ENCODE measurements at places on chromosomes 12 and 14. TPM values are rescaled to one million over a fixed set of nuclear protein-coding genes. Genes with fewer than 3 reads are reported as not detected.

BMP4 gene
- total RNA-seq = 145 TPM

KLRG1 gene
- 1.5 TPM for total RNA-seq

PA2G4 gene
- 302 TPM for total RNA-seq

ASIC1 gene
- 28.9 TPM for total RNA-seq

ENDOU gene
- not detected for total RNA-seq

CDKN1B gene
- 33.1 TPM for total RNA-seq

AICDA gene
- total RNA-seq = not detected

CISTR gene
- total RNA-seq = not detected

GPR65 gene
- 0.05 TPM for total RNA-seq

GRCh38 chr12:46508651-46509050, 136.1 kb upstream of the SLC38A2 start:
- H3K27ac ChIP-seq = no peak overlapping the region
- no peaks in the 10 kb centered on the region for H3K36me3 ChIP-seq
- H3K4me3 ChIP-seq = no peak overlapping the region
- H3K27me3 ChIP-seq = no peaks in the 10 kb centered on the region
- DNase-seq = no peak

DNA sequence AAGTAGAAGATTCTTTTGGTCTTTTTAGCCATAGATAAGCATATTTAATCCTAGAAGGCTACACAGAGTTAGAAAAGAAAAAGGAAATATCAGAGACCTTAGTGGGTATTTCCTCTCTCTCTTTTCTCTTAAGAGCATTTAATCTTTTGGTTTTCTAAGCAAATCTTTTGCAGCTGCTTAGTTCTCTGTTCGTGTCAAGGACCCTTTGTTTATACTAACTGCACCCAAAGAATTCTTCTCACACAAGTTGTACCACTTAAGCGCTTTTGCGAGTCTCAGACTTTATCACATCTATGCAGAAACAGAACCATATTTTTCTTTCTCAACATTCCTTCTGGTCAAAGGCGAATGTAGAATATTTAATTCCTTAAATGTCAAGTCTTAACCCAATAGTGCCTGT, 17.9 kb upstream of the NID2 start:
- H3K4me3 ChIP-seq = no peak overlapping the region
- DNase-seq = no peak
- peaks cover 6% of the 10 kb centered on the region for H3K27me3 ChIP-seq
- no peaks in the 10 kb centered on the region for H3K36me3 ChIP-seq
- H3K4me1 ChIP-seq = no peaks in the 10 kb centered on the region
- H3K27ac ChIP-seq = no peak overlapping the region

- no peaks in the 10 kb centered on the region for H3K36me3 ChIP-seq
- no peak overlapping the region for H3K27ac ChIP-seq
- no peaks in the 10 kb centered on the region for H3K27me3 ChIP-seq
Measured at GRCh38 chr14:93821051-93821450, 32.8 kb upstream of the PRIMA1 start.

GRCh38 chr12:68303850-68304249, 28.3 kb downstream of the MDM1 start:
- H3K27me3 ChIP-seq = no peaks in the 10 kb centered on the region
- no peaks in the 10 kb centered on the region for H3K4me1 ChIP-seq
- H3K36me3 ChIP-seq = no peaks in the 10 kb centered on the region
- no peak for DNase-seq
- no peak overlapping the region for H3K27ac ChIP-seq
- H3K4me3 ChIP-seq = no peak overlapping the region

- H3K36me3 ChIP-seq = no peaks in the 10 kb centered on the region
- H3K27me3 ChIP-seq = no peaks in the 10 kb centered on the region
- no peaks in the 10 kb centered on the region for H3K4me1 ChIP-seq
- DNase-seq = no peak
Measured at GRCh38 chr12:104767261-104767660, 190.8 kb downstream of the SLC41A2 start.

- no peaks in the 10 kb centered on the region for H3K27me3 ChIP-seq
- no peak overlapping the region for H3K27ac ChIP-seq
- H3K4me3 ChIP-seq = no peak overlapping the region
- DNase-seq = no peak
- no peaks in the 10 kb centered on the region for H3K4me1 ChIP-seq
Measured at GRCh38 chr12:108930155-108930554, 50.3 kb downstream of the DAO start.

- no peak overlapping the region for H3K27ac ChIP-seq
- no peak overlapping the region for H3K4me3 ChIP-seq
Measured at GRCh38 chr12:119206348-119207062, 27.8 kb downstream of the HSPB8 start.

DNA sequence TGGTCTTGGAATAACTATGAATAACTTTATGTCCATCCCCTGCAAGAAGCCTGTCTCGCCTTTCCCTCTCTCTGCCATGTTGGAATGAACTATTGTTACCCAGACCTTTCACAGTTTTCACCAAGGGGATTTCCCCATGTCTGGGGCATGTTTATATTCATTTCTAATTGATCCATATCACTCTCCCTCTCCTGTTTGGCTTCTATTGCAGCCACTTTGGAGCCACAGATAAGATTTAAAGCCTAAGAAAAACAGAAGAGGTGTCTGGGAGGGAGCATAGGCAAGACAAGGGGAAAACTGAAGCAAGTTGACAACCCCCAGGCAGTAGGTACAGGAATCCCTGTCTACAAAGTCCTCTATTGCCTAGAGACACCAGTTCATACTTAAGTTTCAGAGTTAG, 41.0 kb upstream of the FOXJ2 start:
- H3K4me1 ChIP-seq = peaks cover 22% of the 10 kb centered on the region
- no peak for DNase-seq
- no peaks in the 10 kb centered on the region for H3K36me3 ChIP-seq

GRCh38 chr12:6950811-6951540, at the start of gene PTPN6:
PTPN6 (plus strand) TSS chr12:6951356; CDS start chr12:6951513, 157 bp downstream.
- H3K4me1 ChIP-seq = peaks cover 33% of the 10 kb centered on the region
- H3K36me3 ChIP-seq = no peaks in the 10 kb centered on the region
- H3K27me3 ChIP-seq = no peaks in the 10 kb centered on the region
- H3K4me3 ChIP-seq = no peak within 1 kb of the TSS

DNA sequence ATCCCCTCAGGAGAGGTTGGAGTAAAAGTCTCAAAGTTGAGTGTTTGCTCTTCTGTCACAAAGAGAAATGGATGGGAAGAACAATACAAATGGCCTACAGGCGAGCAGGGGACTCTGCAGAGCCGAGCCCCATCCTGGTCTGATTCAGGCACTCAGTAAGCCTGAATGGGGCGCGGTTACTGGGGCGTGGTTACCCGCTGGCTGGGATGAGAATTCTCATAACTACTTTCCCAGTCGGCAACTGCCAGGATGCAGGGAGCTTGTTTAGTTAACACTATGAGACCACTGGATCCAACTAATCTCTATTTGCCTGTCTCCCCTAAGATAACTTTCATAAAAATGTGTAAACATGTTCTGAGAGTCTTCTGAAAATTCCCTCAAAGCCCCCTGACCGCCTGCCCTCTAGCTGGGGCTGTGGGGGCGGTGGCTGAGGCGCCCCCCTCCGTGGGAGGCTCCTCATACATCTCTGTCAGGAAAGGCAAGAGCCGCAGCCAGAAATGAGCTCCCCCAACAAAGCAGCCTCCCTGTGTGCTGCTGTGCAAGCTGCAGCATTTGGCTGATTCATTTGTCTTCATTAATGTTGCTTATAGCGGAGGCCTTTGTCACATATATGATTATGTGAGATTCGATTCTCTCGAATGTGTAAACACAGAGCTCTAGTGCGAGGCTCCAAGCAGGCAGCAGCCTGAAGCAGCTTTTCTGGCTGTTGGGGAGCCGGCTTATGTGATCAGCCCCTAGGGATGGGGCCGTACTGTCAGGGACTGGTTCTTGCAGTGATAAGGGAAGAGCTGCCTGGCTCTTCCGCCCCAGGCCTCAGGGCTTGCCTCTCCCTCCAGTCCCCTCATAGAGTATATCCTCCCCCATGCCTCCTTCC, 126.1 kb upstream of the ARHGAP5 start:
- no peak overlapping the region for H3K4me3 ChIP-seq
- no peak for DNase-seq
- peaks cover 17% of the 10 kb centered on the region for H3K4me1 ChIP-seq
- no peaks in the 10 kb centered on the region for H3K36me3 ChIP-seq
- H3K27me3 ChIP-seq = no peaks in the 10 kb centered on the region

DNA sequence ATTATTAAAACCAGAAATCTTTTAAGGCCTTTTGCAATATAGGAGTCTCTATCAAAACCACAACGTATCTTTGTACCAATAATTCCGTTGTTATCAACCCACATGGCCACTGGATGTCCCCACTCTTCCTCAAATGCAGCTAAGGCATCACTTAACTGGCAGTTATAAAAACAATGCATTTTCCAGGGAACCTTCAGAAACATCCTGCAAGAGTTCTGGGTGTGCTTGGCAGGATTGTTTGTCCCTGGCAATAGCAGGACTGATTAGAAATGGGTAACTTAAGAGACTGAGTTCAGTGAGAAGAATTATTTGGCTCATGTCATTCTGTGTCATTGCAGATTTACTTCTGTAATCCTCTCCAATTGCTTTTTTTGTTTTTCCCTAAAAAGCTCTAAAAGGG, 112.0 kb downstream of the SLC15A5 start:
- DNase-seq = peak; percentile 27
- no peaks in the 10 kb centered on the region for H3K36me3 ChIP-seq
- no peaks in the 10 kb centered on the region for H3K4me1 ChIP-seq
- no peaks in the 10 kb centered on the region for H3K27me3 ChIP-seq

GRCh38 chr12:130700492-130701401, 15.4 kb downstream of the RIMBP2 start:
- DNase-seq = no peak
- no peaks in the 10 kb centered on the region for H3K4me1 ChIP-seq
- H3K36me3 ChIP-seq = no peaks in the 10 kb centered on the region
- no peak overlapping the region for H3K27ac ChIP-seq

DNA sequence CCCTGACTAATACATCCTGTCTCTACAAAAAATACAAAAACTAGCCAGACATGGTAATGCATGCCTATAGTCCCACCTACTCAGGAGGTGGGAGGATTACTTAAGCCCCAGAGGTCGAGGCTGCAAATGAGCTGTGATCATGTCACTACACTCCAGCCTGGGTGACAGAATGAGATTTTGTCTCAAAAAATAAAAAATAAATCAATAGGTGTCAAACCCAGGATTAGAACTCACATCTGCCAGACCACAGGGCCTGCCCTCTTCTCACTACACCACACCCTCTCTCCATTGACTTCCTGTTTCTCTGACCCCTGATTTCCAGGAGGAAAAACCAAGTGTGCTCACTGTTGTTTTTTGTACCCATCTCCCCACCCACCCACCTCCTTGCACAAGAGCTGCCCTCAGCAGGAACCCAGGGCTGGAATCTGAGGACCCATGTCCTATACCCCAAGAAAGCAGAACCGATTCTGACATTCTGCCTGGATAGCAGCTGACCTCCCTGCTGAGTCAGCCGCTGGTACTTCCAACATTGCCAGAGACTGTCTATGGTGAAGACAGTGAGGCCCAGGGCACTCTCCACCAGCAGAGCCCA, 6.2 kb downstream of the CMKLR1 start:
- H3K27me3 ChIP-seq = peaks cover 5% of the 10 kb centered on the region
- no peak overlapping the region for H3K27ac ChIP-seq
- no peak overlapping the region for H3K4me3 ChIP-seq
- DNase-seq = no peak
- H3K4me1 ChIP-seq = peaks cover 4% of the 10 kb centered on the region

- DNase-seq = no peak
- peaks cover 28% of the 10 kb centered on the region for H3K4me1 ChIP-seq
- H3K27ac ChIP-seq = no peak overlapping the region
Measured at GRCh38 chr14:92729634-92730358, 18.6 kb downstream of the LGMN start.

DNA sequence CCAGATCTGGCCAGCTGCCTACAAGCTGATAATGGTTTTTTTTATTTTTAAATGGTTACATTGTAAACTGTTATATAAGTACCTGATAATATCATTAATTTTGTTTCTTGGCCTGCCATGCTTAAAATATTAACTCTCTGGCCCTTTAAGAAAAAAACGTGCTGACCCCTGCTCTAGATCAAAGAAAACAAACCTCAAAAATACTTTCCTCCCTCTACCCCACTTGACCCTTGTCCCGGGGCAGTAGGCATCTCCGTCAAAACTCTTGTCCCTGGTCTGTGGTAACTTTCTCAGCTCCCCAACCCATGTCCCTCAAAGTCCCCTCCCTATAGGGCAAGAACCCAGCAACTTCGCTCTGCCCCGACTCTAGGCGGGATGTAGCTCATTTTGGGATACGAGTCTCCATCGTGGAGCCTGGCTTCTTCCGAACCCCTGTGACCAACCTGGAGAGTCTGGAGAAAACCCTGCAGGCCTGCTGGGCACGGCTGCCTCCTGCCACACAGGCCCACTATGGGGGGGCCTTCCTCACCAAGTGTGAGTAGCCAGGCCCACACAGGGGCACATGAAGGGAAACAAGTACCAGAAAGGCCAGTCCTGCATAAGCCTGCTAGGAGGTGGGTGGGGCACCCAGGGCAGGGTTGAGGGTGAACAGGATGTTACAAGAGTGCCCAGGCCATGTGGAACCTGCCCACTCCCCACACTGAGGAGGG, 3.5 kb downstream of the RDH5 start:
- peak overlapping the region; percentile 14 for H3K27ac ChIP-seq
- no peak for DNase-seq
- H3K27me3 ChIP-seq = no peaks in the 10 kb centered on the region

DNA sequence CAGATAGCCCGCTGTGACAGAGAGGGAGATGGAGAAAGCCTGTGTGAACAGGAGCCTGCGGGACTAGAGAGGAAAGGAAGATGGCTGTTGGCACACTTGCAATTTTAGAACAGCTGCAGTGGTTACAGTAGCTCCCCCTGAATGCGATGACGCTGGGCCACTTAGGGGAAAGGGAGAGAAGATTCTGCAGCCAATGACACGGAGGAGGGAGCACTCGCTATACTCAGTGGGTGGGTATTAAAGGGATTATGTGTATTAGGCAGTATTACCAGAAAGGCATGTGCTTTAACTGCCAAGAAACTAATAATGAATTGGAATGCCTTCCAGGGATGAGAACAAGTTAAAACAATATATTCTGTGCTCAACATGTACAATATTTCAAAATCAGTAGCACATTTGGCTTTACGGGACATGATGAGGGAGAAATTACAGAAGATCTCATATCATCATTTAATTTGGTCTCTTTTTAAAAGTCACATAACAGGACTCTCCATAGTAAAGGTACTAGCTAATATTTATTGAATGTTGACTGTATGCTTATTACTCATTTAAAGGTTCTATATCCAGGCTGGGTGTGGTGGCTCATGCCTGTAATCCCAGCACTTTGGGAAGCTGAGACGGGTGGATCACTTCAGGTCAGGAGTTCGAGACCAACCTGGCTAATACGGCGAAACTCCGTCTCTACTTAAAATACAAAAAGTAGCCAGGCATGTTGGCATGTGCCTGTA, 35.9 kb upstream of the FOS start:
- H3K4me1 ChIP-seq = no peaks in the 10 kb centered on the region
- H3K36me3 ChIP-seq = no peaks in the 10 kb centered on the region
- no peaks in the 10 kb centered on the region for H3K27me3 ChIP-seq
- no peak overlapping the region for H3K4me3 ChIP-seq
- H3K27ac ChIP-seq = no peak overlapping the region

Data from HCT116 (cell line).